ENCODE measurements at places on chromosomes 4 and X. TPM values are rescaled to one million over a fixed set of nuclear protein-coding genes. Genes with fewer than 3 reads are reported as not detected.

DNA sequence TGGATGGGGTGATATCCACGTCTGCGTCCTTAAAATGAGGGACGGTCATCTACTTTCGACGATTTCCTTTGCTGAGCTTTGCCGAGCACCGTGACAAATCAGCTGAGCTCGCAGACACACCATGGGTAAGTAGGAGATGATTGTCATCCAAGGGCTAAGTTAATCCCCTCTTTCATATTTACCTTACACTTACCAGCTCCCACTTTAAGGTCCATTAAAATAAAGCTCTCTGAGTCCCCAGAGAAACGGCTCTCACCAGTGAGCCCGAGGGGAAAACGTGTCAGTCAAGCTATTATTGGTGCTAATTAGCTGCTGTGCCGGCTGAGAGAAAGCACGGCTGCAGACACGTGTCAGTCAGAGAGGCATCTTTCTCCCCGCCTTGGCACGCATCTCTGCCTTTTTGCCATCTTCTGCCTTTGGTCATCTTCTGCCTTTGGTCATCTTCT lies 72.2 kb downstream of the CRLF2 start:
- H3K27ac ChIP-seq, result no peak overlapping the region
- H3K36me3 ChIP-seq, result no peaks in the 10 kb centered on the region
- H3K4me1 ChIP-seq, result no peaks in the 10 kb centered on the region
- no peak for DNase-seq
- H3K27me3 ChIP-seq, result no peaks in the 10 kb centered on the region

GRCh38 chr4:100516225-100516624 lies 1.6 kb downstream of the EMCN start:
- peak; percentile 14 for DNase-seq
- no peaks in the 10 kb centered on the region for H3K36me3 ChIP-seq
- H3K4me3 ChIP-seq, result no peak overlapping the region
- no peaks in the 10 kb centered on the region for H3K27me3 ChIP-seq

Gene ASB11
- not detected for total RNA-seq

DNA sequence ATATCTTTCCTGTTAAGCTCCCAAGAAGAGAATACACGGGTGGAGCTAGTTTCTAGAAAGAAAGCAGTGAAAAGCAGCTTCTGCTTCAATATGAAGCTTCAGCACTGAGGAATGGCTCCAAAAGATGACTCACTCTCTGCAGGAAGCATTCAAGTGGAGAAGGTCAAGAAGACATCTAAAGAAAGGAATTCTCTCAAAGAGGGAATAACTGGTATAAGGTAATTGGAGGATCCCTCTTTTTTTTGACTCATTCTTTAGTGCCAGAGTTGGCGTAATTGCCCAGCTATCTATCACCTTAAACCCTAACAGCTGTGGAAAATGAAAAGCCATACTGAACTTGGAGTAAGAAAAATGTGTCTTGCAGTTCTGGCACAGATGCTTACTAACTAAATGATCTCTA lies 3.5 kb downstream of the EDA2R start:
- H3K27ac ChIP-seq, result peak overlapping the region; percentile 81
- H3K36me3 ChIP-seq, result no peaks in the 10 kb centered on the region
- H3K4me3 ChIP-seq, result peak overlapping the region; percentile 82
- H3K27me3 ChIP-seq, result no peaks in the 10 kb centered on the region
- DNase-seq, result peak; percentile 78
- peaks cover 42% of the 10 kb centered on the region for H3K4me1 ChIP-seq

Gene RAB9B
- total RNA-seq, result 0.89 TPM

Gene C4orf36
- not detected for total RNA-seq

- H3K4me1 ChIP-seq, result 0 out of 2 replicates have a peak, but pooled peaks cover 7% of the 10 kb centered on the region
- peaks cover 55% of the 10 kb centered on the region for H3K27me3 ChIP-seq
- H3K27ac ChIP-seq, result no peak overlapping the region
- DNase-seq, result peak; percentile 49
- no peaks in the 10 kb centered on the region for H3K36me3 ChIP-seq
These were observed 113.8 kb downstream of the ADRA2C start for GRCh38 chr4:3879681-3880614.

Gene PIM2
- total RNA-seq, result 4.6 TPM

Gene PRDM5
- total RNA-seq, result 18.7 TPM

Gene TSPYL2
- total RNA-seq, result 14.3 TPM

Gene PABPC4L
- under 0.01 TPM for total RNA-seq

Gene GYPE
- 2.5 TPM for total RNA-seq

Gene SOD3
- total RNA-seq, result 3.8 TPM

- H3K36me3 ChIP-seq, result no peaks in the 10 kb centered on the region
- H3K27ac ChIP-seq, result no peak overlapping the region
- H3K4me3 ChIP-seq, result no peak overlapping the region
- H3K4me1 ChIP-seq, result no peaks in the 10 kb centered on the region
- no peaks in the 10 kb centered on the region for H3K27me3 ChIP-seq
- peak; percentile 20 for DNase-seq
These were observed 16.5 kb upstream of the BMPR1B start for GRCh38 chr4:94741304-94741703.

- H3K4me3 ChIP-seq, result no peak overlapping the region
- no peak overlapping the region for H3K27ac ChIP-seq
- H3K27me3 ChIP-seq, result no peaks in the 10 kb centered on the region
These were observed 12.6 kb downstream of the FGFR3 start for GRCh38 chr4:1805493-1806222.

GRCh38 chrX:48961585-48962091 lies 4.2 kb upstream of the OTUD5 start:
- 0 out of 2 replicates have a peak, but pooled peaks cover 7% of the 10 kb centered on the region for H3K4me1 ChIP-seq
- H3K27ac ChIP-seq, result no peak overlapping the region
- DNase-seq, result no peak
- no peaks in the 10 kb centered on the region for H3K36me3 ChIP-seq
- H3K27me3 ChIP-seq, result no peaks in the 10 kb centered on the region

DNA sequence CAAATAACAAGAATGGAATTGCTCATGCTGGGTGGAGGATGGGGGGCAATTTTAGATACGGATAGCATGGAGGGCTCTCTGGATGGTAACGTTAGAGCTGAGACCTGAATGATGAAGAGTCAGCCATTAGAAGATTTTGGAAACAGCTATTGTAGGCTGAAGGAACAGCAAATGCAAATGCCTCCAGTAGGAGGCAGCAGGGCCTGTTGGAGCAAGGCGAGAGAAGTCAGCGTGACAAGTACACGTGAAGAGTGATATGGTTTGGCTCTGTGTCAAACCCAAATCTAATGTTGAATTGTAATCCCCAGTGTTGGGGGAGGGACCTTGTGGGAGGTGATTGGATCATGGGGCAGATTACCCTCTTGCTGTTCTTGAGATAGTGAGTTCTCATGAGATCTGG lies 59.3 kb upstream of the SOD3 start:
- no peak overlapping the region for H3K27ac ChIP-seq
- peak; percentile 42 for DNase-seq
- H3K4me3 ChIP-seq, result no peak overlapping the region

Gene AFM
- not detected for total RNA-seq

Gene CENPVL2
- not detected for total RNA-seq

Gene SNX25
- total RNA-seq, result 23.6 TPM
